ENCODE measurements at places on chromosomes 13 and 19.
A peak's percentile ranks its signal among the peaks of the same experiment; 100 is the strongest.

GRCh38 chr19:29239213-29239776 lies 26.3 kb upstream of the UQCRFS1 start:
- DNase-seq: no peak

- no peak for DNase-seq
Measured at GRCh38 chr13:40194224-40194806, 472.1 kb downstream of the FOXO1 start.

- DNase-seq: peak; percentile 74
Measured at GRCh38 chr19:29714953-29715700, at the start of gene C19orf12. Gene C19orf12, minus strand, starts transcription at chr19:29715261. Its CDS starts 6,848 bp downstream, at chr19:29708413.

GRCh38 chr19:33499248-33499647 lies 22.3 kb downstream of the PEPD start:
- DNase-seq: no peak

DNA sequence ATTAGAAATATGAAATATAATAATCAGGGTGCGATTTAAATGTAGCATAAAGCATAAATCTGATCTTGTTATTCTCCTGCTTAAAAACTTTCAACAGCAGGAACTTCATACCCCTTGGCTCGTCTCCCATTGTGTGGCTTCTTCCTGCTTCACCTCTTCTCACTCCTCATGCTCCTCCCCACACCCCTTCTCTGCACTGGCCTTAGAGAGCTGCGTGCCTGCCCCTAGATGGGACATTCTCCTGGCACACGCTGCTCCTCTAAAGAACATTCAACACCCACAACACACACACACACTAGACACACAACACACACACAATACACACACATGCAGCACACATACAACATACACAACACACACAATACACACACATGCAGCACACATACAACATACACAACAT lies 104.6 kb upstream of the RAP2A start:
- no peak for DNase-seq

DNA sequence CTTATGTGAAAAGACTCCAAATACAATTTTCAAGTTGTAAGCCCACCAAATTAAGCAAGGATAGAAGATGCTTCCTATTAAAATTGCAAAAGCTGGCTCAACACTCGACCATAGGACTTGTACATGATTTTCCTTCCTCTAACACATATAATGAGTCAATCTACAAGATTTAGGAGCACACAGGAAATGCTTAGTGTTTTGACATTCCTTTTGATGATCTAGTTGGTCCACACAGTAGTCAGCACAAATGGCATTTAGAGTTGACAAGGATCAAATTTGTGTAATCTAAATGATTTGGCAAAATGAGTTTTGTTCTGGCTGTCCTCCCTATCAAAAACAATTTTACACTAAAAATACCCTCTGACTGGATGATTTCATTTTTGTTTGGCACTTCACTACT lies 340.2 kb downstream of the DIAPH3 start:
- no peak for DNase-seq

DNA sequence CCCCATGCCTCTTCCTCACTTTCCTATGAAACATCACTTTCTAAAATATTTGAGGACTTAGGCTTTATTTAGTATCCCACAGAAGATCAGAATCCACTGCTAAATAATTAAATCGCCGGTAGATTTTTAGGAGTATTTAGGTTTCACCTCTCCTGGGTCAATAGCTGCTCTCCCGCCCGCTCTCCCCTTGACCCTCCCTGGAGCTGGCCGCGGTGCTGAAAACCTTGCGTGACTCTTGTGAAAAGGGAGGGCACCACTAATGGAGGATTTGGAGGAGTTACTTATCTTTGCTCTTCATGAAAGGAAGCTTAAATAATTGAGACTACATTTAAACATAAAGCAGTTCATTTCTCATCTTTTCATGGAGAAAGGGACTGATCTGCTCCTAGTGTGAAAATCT lies 14.1 kb downstream of the POU4F1 start:
- DNase-seq: no peak

DNA sequence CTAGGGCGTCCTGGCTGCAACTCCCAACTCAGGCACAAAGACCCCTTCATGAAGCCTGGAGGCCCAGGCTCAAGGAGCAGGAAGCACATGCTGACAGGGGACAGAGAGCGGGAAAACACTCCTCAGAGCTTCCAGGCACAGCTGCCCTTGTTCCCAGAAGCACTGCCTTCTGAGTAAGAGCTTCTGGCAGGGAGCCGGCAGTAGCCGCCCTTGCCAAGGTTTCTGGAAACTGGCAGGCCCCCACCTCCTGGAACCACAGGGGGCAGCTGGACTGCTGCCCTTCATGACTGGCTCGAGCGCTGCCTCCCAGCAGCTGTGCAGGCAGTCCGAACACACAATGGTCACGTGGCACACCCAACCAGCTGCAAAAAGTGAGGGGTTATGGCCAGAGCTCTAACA lies 33.6 kb upstream of the EPHX3 start:
- no peak for DNase-seq

- DNase-seq: no peak
Measured at GRCh38 chr13:44088991-44089413, 209.3 kb downstream of the LACC1 start.

GRCh38 chr19:5536337-5536894 lies 31.3 kb downstream of the TINCR start:
- no peak for DNase-seq

DNA sequence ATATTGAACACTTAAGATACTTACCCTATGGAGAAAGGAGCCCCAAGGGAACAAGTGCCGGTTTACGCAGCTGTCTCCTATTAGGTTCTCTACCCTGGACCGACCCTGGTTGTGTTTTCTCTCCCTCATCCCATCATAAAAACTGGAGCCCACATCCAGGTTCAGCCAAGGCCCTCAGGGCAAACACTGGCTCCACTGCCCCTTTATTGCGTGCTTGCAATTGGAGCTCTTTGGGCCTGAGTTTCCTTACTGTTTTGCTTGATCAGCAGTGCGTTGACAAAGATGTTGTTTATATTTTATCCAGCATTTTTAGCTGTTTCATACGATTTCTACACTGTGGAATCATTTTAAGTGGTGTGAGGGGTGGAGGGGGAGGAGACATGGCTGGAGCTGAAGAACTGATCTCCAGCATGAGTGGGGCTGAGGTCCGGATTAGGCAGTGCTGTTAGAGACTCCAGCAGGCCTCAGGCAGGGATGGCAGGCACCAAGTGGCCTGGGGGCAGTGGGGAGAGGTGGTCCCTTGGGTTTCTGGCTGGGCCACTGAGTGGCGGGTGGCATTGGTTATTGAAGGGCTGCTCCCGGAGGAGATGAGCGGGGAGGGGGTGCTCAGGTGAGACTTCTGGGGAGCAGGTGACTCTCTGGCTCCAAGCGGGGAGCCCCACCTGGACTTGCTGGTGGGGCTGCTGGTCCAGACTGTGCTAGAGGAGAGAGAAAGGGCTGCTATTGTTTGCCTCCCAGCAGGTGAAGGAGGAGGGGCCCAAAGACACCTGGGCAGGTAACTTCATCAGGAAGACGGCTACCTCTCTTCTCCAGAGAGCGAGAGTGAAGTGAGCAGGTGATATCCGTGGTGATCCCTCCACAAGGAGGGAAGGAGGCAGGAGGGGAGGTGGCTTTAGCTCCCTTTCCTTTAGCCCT lies 62.4 kb upstream of the RNF113B start:
- no peak for DNase-seq

DNA sequence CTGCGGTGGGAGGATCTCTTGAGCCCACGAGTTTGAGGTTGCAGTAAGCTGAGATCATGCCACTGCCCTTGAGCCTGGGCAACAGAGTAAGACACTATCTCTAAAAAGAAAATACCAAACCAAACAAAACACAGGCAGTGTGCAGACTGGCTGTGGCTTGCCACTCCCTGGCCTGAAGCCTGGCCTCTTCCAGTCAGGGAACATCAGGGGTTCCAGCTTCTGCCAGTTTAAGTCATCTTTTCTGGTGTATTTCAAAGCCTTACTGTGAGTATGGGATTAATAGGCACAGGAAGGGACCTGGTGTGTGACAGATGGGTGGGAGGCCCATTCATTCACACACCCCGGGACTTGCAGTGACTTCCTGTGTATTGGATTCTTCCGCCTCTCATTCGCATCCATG lies 27.0 kb upstream of the F2RL3 start:
- no peak for DNase-seq

DNA sequence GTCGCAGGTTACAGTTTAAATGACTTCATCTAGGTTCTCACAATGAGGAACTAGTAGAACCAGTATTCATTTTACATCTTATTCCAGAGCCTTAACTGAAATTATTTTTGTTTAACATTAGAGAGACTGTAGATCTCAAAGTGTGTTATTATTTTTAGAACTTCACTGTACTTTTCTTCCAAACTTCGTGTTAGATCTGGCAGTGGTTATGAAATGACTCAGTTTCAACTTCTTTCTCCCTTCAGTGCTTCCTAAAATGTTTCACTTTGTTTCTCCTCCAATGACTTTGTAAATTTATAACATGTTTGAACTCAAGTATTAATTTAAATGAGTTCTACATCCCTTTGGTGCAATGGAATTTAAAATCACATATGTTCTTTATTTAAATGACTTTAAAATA lies 139.3 kb downstream of the PCDH9 start:
- no peak for DNase-seq

DNA sequence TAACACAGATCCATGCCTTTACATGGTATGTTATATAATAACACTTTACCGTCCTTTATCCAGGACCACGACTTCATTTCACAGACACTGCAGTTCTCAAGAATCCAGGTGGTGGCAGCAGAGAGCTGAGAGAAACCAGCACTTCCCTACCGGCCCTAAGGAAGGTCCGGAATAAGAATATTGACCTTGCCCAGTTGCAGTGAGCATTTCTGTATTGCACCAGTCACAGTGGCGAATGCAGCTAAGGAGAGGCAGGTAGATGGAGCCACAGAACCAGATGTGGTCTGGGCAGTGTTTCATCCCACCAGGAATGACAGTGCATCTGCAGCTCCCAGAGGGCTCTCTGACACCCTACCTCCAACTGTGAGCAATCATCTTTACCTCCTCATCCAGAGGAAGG lies 44.6 kb downstream of the ZNF787 start:
- DNase-seq: peak; percentile 59

- no peak for DNase-seq
Measured at GRCh38 chr13:107035186-107035585, 467.2 kb upstream of the ARGLU1 start.

GRCh38 chr13:26457212-26457611 lies 100.3 kb upstream of the WASF3 start:
- DNase-seq: no peak
